ELR (cell line): ENCODE measurements at places on chromosomes 16 and 17.

DNA sequence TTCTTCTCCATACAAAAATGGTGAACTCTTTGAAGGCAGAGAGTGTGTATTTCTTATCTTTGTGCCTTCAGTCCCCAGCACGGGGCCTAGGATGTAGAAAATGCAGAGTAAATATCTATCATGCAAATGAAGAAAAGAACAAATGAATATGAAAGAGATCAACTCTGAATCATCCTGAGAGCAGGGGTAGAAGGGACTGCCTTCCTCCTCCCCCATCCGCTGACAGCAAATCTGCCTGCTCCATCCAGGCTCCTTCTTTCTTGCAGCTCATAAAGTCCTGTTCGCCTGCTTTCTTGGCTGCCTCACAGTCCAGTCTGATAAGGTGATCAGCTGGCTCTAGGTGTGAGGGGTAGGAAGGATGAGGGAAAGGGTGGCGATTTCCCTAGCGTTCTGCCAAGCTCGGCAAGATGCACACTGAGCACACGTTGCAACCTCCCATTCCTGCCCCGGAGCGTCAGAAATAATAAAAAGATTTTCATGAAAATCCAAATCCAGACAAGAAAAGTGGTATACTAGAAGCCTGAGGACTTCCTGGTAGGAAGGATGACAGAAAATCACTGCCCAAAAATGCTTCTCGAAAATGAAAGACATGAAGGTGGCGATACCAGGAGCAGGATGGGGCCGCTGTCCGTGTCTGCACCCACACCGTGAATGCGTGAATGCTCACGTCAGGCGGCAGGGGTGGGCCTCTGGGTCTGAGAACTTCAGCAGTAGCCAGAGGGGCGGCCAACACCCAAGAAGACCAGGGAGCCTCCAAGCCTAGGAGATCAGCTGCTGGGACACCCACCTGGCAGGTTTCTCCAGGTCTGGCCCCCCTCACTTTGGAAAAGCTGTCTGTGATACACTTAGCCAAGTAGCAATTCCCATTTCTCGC lies 67.1 kb downstream of the VPS53 start:
- DNase-seq = no peak

- DNase-seq = peak; percentile 52
Observed at GRCh38 chr17:12959441-12959840, 58.4 kb downstream of the ELAC2 start.

- DNase-seq = no peak
Observed at GRCh38 chr16:81558444-81559175, 114.0 kb downstream of the CMIP start.

GRCh38 chr16:50982808-50983207 lies 168.3 kb downstream of the SALL1 start:
- no peak for DNase-seq

DNA sequence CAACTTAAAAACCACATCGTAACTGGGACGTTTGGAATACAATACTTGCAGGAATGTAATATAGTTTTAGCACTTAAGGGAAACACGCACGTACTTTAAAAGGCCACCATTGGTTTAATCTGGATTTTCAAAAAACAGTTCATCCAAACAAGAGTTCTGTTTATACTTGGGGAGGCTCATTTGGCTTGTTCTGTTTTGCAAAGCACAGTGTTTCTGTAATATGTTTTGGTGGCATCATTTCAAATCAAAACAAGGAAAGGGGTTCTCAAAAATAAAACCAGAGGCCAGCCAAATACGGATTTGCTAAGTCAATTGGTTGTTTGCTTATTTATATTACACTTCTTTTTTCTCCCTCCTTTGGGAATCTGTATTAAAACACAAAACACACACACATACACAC lies 656.1 kb upstream of the SOX9 start:
- no peak for DNase-seq

DNA sequence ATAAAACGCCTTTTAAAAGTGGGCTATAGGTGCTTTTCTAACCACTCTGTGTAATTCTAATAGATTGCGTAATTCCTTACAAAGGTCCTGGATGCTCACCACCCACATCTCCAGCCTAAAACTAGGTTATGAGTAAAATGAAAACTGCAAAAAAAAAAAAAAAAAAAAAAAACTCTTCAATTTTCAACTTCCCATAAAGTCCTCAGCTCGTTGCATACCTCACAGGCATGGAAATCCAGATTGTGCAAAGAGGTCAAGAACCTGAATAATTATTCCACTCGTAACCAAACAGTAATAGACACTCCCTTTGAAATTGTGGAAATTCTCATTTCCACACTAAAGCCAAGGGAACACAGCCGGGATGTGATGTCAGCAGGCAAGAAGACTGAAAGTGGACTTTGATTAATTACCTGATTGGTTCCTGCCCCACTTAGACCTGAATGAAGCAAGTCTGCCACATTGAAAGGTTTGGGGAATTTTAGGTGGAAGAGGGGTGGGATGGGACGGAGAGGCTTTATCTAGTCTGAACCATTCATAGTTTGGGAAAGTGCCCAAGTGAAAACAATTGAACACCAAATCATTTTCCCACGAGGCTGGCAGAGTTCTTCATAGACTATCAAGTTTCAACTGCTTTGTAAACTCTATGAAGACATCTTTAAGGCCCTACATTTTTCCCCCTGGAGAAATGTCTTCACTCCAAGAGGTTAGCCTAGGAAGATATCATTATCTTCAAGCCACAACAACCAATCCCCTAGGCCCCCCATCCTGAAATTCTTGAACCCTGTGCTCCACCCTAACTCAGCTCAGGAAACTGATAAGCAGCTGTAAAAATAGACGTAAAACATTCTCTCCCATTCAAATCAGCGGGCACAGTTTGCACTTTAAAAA lies 49.1 kb upstream of the TANC2 start:
- DNase-seq = no peak

GRCh38 chr16:81842564-81843242 lies 63.6 kb downstream of the PLCG2 start:
- DNase-seq = no peak

- no peak for DNase-seq
Observed at GRCh38 chr17:67082107-67082506, 37.8 kb downstream of the CACNG1 start.

- no peak for DNase-seq
Observed at GRCh38 chr17:8611137-8611536, 19.4 kb downstream of the MYH10 start.

- DNase-seq = no peak
Observed at GRCh38 chr17:57674894-57675293, 70.2 kb downstream of the CCDC182 start.

GRCh38 chr17:73156887-73157520 lies 7.8 kb upstream of the SSTR2 start:
- no peak for DNase-seq

DNA sequence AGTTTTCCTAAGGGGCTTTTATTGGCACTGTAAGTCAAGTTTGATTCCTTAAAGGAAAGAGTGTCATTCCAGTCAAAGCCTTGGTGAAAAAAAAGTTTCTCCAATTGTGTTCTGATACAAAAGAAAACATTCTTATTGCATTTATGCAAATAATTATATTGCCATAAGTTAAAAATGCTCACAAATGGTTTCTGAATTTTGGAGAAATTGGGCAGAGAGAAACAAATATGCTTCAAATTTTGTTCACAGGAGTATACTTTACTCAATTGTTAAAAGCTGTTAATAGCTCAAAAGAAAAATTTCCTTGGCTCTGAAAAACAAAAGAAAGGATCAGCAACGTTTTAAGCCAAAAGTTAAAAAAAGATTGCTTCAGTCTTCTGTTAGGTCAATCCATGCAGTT lies 60.2 kb downstream of the PIGL start:
- DNase-seq = no peak

DNA sequence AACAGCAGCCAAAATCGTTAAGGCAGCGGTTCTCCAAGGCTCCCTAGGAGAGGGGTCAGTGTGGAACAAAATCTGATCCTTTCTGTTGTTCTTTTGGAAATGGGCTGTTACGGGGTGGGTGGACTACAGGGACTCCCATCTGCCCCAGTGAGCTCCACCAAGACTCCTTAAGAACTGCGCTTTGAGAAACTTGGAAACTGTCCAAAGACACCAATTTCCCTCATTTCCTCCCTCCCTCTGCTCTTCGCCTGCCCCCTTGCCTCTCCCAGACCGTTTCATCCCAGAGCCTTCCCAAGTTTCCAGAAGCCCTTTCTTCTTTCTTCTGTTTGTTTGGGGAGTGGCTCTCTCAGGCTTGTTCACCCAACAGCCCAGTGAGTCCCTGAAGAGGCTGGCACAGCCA lies 205.4 kb downstream of the COPRS start:
- no peak for DNase-seq

- DNase-seq = no peak
Observed at GRCh38 chr17:42806249-42806648, 7.6 kb downstream of the CNTD1 start.

GRCh38 chr16:30947859-30948666 lies 805 bp upstream of the ORAI3 start:
- peak; percentile 99 for DNase-seq

DNA sequence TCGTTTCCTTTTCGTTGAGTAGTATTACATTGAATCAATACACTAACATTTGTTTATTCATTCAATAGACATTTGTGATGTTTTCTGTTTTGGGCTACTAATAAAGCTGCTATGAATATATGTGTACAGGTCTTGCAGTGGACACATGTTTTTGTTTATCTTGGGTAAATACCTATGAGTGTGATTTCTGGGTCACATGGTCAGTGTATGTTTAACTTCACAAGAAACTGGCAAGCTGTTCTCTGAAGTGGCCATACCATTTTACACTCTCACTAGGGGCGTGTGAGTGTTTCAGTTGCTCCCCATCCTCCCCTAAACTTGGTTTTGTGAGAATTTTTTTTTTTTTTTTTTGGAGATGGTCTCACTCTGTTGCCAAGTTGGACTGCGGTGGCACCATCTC lies 35.0 kb downstream of the PKD1L3 start:
- DNase-seq = no peak

- peak; percentile 13 for DNase-seq
Observed at GRCh38 chr17:19378416-19379360, at the start of gene MAPK7. TSS of gene MAPK7 (plus strand) at chr17:19378498. CDS start at chr17:19378901, 403 bp downstream.

GRCh38 chr17:2819921-2820501 lies 23.8 kb downstream of the RAP1GAP2 start:
- no peak for DNase-seq

GRCh38 chr17:46126840-46127239 lies 66.4 kb downstream of the KANSL1 start:
- no peak for DNase-seq

- no peak for DNase-seq
Observed at GRCh38 chr16:20829536-20829935, 23.2 kb downstream of the REXO5 start.

- no peak for DNase-seq
Observed at GRCh38 chr16:3832668-3833067, 47.8 kb downstream of the CREBBP start.

- DNase-seq = no peak
Observed at GRCh38 chr17:2106308-2106955, 51.5 kb downstream of the HIC1 start.

- no peak for DNase-seq
Observed at GRCh38 chr17:79043191-79043930, 19.4 kb downstream of the C1QTNF1 start.

DNA sequence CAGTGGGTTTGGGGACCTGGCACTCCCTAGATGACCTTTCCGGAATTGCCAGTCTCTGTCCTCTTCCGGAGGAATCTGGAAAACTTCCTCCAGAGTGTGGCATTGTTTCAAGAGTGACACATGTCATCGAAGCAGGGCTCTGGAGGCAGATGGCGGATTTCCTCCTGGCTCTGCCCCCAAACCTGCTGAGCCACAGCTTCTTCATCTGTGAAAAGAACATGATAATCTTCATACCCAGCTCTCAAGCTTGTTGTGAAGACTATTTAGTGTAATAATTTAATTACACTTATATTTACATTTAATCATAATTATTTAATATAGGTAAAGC lies 19.7 kb upstream of the TEX2 start:
- no peak for DNase-seq

GRCh38 chr16:88807142-88807625 lies 3.6 kb downstream of the CDT1 start:
- no peak for DNase-seq

- peak; percentile 24 for DNase-seq
Observed at GRCh38 chr17:49061524-49061943, 64.3 kb downstream of the IGF2BP1 start.

DNA sequence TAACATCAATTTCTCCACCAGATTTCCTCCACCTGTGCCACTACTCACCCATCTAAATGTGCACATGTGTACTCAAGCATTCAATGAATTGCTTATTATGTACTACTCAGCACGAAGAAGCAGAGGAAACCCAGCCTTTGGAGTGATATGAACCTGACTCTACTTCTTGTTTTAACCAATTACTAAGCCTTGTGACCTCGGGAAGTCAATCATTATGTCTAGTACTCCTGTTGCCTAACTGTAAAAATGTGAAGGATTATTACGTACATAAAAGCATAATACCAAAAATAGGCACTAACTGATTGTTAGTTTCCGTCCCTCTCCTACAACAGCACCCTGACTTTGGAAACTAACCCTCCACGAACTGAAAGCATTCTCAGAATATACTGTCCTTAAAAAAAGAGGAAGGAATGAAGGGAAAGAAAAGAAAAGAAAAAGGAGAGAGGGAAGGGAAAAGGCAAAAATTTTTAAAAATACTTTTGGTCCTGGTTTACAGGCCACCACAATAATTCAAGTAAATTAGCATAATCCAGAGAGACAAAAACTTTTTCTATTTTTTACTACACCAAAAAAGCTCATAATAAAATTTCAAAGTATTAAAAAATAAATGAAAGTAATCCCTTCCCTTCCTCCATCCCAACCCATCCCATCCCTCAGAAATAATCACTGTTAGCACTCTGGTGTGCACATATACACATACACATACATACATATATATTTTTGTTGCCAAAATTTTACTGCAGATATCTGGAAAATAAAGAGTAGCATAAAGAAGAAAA lies 53.6 kb downstream of the KANSL1 start:
- no peak for DNase-seq

GRCh38 chr16:64422259-64422658 lies 699.6 kb downstream of the CDH11 start:
- no peak for DNase-seq

DNA sequence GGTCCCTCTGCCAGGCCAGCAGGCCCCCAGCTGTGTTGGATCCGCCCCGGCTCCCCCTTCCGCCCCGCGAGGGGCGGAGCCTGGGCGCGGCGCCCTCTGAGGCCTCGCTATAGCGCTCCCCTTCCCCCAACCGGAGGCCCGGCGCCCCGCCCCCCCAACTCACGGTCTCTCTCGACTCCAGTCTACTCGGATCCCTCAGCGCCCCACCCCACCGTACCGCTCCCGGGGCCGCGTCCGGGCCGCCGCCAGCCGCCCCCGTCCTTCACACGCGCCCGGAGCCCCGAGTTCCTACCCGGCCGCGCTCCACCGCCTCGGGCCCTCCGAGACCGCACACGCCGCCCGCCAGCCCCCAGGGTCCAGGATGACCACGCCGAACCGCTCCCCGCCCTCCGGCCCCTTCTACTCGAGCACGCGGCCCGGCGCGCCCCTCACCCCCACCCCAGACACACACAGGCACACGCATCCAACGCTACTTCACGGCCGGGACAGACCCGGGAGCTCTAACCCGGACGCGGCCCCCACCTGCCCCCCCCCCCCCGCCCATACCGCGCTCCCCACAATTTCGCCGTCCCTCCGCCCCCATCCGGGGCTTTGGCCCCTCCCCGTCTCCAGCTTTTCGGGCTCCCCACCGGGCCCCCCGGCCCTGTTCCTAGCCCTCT lies 1.4 kb downstream of the PHF23 start:
- peak; percentile 76 for DNase-seq
